T-helper 1 cell (primary cell): ENCODE measurements at places on chromosomes 13 and 19.

DNA sequence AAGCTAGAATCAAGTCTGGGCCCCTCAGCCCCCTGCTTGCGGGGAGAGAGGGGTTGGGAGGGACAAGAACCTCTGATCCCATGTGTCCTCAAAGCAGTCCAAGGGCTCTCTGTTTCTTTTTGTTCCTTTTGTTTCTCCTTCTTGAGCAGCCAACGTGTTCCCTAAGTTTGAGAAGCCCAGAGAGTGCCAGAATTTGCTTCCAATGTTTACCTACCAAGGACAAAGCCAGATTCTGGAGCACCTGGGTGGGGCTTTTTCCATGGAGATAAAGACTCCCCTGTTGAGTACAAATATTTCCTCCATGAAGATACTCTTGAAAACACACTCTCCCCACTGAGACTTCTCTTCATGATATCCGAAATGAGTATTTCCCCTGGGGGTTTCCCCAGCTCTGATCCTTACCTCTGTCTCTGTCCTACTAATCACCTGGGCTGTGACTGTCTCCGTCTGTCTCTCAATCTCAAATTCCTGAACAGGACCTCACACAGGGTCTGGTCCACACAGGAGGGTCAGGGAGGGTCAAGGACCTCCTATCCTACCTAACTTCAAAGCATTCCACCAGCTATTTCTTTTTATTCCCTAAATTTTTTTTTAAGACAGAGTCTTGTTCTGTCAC lies 27.4 kb downstream of the CD177 start:
- DNase-seq = no peak

GRCh38 chr19:33472226-33472625 lies 49.4 kb downstream of the PEPD start:
- no peak for DNase-seq

GRCh38 chr13:84207509-84207908 lies 325.2 kb upstream of the SLITRK1 start:
- no peak for DNase-seq

DNA sequence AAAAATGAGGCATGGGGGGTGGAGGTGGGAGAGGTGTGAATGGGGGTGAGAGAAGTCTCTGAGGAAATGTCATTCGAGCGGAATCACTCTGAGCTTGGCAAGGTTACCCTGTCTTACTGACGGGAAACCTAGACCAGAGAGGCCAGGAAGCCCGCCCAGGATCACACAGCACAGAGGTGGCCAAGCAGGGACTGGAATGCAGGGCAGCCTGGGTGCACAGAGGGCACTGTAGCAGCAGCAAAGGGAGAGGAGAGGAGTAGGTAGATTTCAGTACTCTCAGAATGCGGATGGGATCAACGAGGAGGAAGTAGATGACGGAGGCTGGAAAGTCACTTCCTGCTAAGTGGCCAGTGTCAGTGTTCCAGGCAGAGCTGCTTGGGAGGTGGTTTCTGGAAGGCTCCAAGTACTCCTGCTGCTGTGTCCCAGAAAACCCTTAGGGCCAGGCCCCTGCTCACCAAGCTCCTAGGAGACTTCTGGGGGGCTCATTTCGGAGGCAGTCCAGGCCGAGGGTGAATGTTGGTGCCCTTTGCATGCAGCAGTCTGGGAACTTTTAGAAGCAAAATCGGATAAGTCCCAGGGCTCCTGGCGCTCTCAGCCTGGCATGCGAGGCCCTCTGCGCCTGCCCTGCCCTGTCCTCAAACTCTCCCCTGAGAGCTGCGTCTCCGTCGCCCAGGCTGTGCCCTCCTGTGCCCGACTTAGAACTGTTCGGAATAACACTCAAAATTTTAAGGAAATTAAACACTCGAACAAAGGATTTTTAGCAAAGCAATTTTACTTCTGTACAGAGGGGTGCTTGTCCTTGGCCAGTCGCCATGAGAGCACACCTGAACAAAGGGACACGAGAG lies 33.5 kb downstream of the DNM2 start:
- no peak for DNase-seq

DNA sequence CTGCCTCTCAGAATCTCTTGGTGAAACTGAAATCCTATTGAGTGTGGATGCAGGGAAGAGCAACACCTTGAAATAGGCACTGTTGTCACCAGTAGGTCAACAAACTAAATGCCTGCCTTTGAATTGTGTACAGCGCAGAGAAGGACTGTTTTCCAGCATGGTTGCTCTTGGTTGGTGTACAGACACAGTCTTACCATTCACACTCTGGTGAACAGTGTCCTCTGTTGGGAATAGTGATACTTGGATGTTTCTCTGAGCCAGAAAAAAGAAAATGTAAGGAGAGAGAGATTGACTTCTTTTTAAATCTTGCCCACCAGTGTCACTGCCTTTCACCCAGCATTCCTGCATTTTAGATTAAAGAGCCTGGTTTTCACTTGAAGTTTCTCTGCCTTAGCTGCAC lies 179.7 kb downstream of the STK24 start:
- no peak for DNase-seq

DNA sequence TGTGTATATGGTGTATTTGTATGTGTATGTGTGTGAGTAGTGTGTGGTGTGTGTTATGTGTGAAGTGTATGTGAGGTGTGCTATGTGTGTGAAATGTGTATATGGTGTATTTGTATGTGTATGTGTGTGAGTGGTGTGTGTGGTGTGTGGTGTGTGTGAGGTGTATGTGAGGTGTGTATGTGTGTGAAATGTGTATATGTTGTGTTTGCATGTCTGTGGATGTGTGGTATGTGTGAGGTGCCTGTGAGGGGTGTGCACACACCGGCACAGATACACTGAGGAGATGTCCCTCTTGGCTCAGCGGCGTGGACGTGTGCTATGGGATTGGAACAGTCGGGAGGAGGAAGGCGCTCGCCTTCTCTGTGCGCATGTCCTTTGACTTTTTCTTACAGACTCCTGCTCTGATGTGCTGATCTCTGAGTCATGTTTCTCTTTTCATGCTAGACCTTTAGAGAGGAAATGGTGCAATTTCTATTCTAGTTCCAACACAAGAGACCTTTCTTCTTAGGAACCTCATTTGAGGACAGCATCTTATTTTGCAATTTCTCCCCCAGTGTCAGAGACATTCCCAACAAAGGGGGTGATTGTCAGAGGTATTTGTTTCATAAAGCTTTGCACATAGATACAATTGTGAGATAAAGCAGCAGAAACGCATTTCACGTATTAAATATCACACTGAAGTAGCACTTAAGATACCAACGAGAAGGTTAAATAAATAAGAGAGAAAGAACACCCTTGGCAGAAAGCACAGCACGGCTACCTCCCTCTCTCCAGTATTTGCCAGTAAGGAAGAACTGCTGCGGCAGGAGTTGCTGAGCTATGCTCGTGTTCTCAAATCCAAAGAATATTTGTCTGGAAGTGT lies 11.3 kb upstream of the TNFRSF19 start:
- DNase-seq = no peak

GRCh38 chr19:54444737-54445136 lies 4.3 kb upstream of the LENG8 start:
- DNase-seq = no peak

DNA sequence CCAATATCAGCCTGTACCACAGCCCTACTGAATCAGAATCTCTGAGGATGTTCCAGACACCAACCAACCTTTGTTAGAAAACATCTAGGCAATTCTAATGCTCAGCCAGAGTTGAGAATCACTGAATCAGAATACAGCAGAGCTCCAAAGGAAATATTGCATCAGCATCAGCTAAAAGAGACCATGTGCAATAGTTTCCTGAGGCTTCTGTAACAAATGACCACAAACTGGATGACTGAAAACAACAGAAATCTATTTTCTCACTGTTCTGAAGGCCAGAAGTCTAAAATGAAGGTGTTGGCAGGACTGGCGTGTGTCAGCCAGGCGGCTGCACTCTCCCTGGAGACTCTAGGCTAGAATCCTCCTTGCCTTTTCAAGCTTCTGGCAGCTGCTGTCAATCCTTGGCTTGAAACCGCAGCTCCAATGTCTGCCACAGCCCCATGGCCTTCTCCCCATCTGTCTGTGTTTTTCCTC lies 1.2 kb upstream of the DCT start:
- DNase-seq = no peak

GRCh38 chr19:29805031-29805965 lies 6.5 kb upstream of the CCNE1 start:
- no peak for DNase-seq

DNA sequence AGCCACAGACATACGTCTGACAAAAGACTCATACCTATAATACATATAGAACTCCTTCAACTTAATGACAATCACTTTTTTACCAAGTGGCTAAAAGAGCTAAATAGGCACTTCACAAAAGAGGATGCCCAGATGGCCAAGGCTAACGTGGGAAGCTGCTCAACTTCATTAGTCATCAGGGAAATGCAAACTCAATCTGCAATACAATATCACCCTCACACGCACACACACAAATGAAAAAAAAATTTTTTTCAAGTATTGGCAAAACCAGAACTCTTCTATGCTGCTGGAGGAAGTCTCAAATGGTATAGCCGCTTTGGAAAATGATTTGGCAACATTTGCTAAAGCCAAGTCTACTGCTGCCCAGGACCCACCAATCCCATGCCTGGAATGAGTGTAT lies 14.6 kb upstream of the DNMT1 start:
- no peak for DNase-seq

DNA sequence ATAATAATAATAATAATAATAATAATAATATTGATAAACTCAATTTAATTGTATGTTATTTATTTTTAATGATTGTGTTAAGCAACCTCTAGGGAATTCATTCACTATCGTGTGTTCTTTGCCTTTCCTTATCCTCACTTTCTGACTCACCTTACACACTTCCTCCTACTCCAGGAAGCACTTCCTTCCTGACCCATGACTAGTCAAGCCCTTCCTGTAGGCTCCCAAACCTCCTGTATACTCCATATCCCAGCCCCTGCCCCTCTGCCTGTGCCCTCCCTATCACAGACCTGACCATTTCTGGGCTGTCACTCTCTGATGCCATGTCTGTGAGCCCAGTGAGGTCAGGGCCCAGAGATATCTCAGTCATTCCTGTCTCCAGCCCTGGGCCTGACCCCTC lies 7.6 kb downstream of the LGALS4 start:
- DNase-seq = no peak

GRCh38 chr19:16463341-16463990 lies 8.3 kb downstream of the EPS15L1 start:
- no peak for DNase-seq

DNA sequence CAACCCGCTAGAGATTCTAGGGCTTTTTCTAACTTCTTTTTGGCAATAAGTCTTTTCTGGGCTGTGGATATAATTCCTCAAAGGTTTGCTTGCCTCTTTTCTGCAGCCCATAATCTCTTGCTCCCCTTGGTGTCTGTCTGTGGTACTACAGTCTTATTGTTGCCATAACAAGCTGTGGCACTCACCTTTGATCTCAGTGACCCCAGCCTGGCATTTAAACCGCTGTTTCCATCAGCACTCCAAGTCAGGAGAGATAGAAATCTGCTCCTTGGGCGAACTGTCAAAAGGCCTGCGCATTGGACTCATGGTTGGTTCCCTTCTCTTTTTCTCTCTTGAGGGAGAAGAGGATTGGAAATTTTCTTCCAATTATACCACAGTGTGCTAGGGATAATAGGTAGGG lies 14.5 kb upstream of the MPHOSPH8 start:
- peak; percentile 22 for DNase-seq

DNA sequence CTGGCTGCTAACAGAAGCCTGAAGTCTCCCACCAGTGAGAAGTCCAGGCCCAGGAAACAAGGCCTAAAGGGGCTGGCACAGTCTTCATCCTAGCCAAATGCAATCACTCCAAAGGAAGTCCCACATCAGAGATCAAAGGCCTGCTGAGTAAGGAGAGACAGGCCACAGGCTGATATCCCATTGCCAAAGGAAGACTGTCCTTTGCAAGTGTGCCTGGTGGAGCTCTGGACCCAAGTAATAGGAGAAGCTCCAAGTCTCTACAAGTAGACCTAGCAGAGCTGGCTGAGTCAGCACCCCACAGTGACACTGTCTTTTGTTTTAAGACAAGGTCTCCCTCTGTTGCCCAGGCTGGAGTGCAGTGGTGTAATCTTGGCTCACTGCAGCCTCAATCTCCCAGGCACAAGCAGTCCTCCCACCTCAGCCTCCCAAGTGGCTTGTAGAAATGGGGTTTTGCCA lies 4.5 kb downstream of the DBP start:
- no peak for DNase-seq

DNA sequence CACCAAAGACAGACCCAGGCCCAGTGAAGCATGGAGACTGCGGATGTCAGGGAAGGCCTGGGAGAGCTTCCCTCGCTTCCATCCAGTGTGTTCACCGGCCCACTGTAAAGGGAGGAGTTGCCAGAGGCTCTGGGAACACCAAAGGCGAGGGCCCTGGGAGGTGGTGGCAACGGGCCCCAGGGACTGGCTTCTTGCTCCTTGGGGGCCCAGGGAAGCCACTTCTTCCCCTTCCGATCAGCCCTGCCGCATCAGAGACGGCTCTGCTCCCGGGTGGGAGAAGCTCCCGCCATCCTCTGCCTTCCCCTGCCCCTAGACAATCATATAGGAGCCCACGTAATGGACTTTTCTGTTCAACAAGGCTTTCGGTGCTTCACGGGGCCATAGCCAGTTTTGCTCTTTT lies 83.4 kb upstream of the GPR183 start:
- DNase-seq = no peak

DNA sequence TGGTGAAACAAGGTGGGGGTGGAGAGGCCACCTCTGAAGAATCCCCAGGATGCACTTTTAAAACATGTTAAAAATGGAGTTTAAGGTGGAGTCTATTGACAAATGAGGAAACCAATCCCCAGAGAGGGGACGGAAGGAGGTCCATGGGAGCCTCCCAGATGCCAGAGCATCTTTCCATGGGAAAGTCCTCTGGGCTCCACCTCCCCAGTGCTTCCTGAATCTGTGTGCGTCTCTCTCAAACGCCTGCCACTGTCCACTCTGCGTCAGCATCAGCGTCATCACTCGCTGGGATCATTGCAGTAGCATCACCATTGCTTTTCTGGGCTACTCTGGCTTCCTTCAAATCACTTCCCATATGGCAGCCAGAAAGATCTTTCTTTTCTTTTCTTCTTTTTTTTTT lies 6.2 kb downstream of the GPR4 start:
- no peak for DNase-seq

DNA sequence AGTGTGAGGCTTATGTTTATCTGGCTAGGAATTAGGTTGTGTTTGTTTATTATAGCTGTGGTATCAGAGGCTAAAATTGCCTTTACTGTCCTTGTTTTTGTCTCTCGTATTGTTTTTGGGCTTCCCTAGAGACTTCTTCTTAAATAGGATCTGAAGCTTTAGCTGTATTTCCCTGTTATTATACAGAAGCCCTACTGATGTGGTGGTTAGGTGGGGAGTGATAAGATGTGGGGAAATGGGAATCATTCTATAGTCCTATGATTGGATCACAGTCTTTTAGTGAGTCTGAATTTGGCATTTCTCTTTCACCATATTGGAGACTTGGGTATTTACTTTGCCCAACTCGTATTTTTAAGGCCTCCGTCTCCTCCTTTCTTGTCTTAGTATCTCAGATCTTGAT lies 8.3 kb upstream of the KL start:
- no peak for DNase-seq
